ENCODE measurements at places on chromosomes 13 and 19.

DNA sequence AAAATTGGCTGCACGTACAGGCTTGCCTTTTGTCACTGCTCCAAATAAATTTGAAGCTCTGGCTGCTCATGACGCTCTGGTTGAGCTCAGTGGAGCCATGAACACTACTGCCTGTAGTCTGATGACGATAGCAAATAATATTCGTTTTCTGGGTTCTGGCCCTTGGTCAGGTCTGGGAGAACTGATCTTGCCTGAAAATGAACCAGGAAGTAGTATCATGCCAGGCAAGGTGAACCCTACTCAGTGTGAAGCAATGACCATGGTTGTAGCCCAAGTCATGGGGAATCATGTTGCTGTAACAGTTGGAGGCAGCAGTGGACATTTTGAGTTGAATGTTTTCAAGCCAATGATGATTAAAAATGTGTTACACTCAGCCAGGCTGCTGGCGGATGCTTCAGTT lies 16.1 kb upstream of the AKAP11 start:
- no peak for DNase-seq

GRCh38 chr13:51155776-51156515 lies 44.9 kb upstream of the C13orf42 start:
- no peak for DNase-seq

GRCh38 chr13:44574466-44574855 lies 1.7 kb downstream of the TSC22D1 start:
- no peak for DNase-seq

DNA sequence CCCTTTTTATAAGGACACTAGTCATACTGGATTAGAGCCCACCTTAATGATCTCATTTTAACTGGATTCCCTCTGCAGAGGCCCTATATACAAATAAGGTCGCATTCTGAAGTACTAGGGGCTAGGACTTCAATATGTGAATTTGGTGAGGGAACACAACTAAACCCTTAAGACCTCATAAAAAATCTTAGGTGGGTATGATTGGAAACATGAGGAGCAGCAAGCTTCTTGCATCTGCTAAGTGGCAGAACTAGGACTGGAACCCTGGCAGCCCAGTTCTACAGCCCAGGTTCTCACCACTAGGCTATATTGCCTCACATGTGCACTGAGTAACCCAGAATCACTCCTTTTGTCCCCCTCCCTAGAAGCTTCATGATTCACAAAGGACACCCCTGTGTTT lies 17.1 kb upstream of the GRWD1 start:
- no peak for DNase-seq

- DNase-seq = no peak
Observed at GRCh38 chr13:20124303-20124702, 36.5 kb downstream of the GJA3 start.

DNA sequence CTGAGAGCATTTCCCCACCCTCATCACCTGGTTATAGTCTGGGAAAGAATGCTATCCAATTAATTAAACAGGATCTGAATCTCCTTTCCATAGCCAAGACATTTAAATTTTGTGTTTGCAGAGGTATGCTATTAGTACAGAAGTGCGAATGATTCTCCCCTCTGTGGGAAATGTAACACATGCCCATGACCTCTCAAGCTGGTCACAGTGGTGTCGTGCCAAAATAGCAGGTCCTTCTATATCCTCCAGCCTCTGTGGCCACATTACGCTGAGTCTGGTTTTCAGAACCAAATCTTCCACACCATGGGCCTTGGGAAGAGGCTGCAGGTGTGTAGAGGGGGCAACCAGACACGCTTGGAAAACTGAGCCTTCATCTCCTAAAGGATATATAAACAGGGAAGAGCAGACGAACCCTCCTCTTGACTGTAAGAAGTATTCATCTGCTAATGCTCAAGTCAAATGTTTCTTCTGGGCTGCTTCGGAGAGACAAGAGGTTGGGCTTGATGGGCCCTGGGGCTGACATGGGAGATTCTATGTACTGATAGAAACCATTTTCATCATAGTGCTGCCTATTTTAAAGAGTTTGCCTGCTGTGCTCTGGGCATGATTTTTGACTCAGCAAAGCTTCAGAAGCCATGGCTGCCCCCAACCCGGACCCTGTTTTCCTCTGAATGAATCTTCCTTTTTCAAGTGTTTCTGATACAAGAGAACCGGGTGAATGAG lies 197.6 kb downstream of the DNAJC15 start:
- DNase-seq = no peak

- DNase-seq = no peak
Observed at GRCh38 chr19:55902080-55902751, 29.9 kb downstream of the NLRP13 start.

- no peak for DNase-seq
Observed at GRCh38 chr19:19260417-19261214, 12.5 kb downstream of the TM6SF2 start.

- no peak for DNase-seq
Observed at GRCh38 chr19:35438096-35438495, 10.0 kb upstream of the FFAR2 start.

DNA sequence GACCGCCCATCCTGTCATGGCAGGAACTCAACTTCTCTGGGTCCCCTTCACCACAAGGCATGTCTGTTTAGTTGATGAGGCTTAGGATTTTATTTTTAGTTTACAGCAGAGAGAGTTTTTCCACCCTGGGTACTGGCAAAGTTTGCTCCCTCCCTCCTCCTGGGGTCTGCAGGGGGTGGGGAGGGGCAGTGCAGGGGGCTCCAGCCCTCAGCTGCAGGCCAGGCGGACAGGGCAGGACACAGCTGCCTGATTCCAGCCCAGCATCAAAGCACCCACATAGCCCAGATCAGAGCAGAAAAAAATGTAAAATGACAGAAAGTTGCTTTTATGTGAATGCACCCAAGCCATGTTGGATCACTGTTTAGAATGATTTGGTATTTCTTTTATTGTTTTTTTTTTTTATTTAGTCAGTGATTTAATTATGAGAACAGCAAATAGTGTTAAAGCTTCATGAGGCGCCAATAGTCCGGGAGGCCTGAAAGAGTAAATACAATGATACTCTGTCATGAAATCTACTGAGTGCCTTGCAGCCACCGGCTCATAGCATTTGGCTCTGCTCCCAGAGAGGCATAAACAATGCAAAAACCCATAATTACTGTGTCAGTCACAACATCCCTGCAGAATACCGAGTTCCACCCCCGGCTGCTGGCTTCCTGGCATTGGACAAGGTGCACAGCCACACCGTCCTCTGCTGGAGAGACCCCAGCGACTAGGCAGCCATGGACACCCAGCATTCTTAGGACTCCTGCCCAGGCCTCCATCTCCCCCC lies 923.5 kb downstream of the UQCRFS1 start:
- DNase-seq = no peak

- no peak for DNase-seq
Observed at GRCh38 chr13:112784811-112785482, 95.1 kb downstream of the ATP11A start.

DNA sequence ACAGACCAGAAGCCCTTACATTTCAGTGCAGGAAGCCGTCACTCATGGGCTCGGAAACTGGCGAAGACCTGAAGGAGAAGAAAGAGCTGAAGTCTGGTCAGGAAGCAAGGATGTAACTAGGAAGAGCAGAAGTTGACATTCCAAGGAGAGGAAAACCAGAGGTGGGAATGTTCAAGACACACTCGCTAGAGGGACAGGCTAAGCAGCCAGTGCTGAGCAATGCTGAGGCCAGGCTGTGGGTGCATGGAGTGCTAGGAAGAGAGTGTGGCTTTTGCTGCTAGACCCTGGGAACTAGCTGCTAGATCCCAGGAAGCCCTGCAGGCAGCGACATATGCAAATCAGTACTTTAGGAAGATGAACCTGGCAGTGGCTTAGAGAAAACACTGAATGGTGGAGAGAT lies 12.1 kb upstream of the URAD start:
- no peak for DNase-seq

All from cerebellar nuclear complex (tissue), 1 donor.